ENCODE measurements at places on chromosomes 7 and 10.

DNA sequence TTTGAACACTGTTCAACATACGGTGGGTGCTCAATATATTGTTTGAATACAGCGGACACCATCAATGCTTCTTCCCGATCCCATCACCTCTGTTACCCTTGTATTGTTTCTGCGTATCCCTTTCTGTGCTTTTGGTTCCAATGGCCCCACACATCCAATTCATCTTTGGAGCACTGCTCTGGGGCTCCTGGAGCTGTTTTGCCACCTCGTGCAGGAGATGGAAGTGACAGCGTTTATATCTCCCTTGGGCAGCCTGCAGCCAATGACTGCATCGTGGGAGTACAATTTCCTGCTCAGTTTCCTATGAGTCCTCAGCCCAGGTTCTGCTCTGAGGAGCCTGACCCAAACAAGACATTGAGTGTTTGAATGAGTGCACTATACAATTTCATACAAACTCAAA lies 50.2 kb upstream of the PIK3CG start:
- DNase-seq, result no peak

DNA sequence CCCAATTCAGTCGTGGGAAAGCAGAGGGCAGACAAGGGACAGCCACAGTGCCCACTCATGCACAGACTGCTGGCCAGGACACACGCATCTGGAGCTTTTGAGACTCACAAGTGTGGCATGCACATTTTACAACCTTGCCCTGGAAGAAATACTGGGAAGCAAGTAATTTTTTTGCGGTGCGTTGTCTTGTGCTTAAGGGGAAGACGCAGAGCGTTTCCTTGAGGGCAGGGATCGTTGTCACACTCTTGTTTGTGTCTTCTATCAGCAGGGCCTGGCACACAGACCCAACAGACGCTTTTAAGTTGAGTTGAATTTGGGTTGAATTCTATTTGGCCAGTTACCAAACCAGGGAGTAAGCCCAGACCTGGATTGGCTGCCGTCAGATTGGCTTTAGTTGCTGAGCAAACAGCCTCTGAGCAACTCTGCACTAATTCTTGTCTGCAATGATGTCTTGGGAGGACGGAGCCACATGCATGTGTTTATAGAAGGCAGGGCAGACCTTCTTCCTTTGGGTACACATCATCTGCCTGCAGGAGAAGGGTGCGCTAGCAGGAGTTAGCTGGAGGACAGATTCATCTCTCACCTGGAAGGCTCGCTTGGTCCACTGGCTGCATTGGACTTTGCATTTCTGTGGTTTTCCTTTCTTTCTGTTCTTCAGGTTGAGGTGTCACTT lies 38.4 kb downstream of the IL2RA start:
- DNase-seq, result no peak

DNA sequence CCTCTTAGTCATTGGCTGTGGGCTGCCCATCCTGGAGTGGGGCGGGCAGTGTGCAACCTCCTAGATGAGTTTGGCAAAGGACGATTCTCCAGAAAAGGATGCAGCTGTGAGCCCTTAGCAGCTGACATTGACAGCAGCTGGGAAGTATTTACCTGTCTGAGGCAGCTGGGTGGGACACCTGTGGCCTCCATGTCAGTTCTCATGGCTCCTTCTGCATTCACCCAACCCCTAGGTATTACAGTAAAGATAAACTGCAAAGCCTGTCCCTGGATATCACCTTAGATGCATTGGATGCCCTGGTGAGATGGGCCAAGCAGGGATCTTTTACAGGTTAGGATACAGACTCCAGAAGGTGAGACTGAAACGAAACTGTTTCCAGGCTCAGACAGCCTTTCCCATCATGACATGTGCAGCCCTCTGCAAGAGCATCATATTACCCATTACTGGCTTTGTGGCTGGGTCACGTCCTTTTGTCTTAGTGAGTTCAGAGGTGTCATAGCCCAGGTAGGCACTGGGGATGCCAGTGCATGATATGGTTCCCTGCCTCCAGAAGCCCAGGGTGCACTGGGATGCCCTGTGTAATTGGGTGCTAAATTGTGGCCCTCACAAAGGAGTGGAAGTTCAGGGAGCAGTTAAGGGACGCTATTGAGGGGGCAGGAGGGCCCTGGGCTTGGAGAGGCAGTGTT lies 28.9 kb downstream of the MINDY4 start:
- no peak for DNase-seq

DNA sequence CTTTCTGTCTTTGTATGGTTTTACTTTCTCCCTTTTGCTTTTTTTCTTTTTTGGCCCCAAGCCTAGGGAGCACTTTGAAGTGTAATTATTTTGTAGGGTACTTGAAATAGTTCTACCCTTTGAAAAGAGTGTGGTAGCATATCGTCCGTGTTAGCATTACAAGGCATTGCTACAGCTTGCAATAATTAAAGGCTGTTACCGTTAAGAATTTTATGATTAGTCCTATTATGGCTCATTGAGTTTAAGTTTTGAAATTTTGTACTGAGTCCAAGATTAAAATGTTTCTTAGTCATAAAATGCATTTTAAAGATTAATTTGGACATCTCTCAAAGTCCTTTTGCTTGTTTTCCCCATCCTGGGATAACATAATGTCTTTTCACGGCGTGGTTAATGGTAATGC lies 490.0 kb upstream of the LRRN3 start:
- DNase-seq, result no peak

DNA sequence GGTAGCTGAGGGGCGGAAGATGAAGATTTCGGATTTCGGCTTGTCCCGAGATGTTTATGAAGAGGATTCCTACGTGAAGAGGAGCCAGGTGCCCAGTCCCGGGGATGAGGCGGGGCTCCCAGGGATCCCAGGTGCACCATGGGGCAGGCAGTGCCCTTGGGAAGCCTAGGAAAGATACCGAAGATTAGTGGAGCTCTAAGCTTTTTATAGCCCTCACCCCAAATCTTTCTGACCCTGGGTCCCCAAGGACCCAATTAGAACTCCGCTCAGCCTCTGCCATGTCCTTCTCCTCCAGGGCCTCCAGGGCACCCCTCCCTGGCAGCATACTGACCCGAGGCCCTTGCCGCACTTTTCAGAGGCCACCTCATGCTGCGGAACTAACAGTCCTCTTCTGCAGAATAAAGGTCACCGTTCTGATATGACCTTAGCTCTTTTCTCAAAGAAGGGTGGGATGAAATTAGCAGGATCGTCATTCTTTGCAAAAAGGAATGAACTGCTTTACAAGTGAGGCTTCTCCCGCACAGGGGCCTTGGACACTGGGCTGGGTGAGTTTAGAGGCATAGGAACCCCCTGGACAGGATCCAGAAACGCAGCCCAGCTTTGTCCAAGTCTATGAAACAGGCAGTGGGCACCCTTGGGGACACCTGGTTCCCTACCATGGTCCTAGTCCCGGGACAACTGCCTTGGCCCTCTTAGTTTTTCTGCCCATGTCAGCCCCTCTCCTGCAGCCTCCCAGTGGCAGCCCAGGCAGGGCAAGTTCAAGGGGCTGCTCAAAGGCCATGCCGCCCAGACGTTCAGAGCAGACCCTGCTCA lies 17.9 kb upstream of the CSGALNACT2 start:
- DNase-seq, result no peak

- DNase-seq, result no peak
Observed at GRCh38 chr10:19845503-19846368, 29.5 kb downstream of the PLXDC2 start.

- DNase-seq, result no peak
Observed at GRCh38 chr10:128879441-128880140, 587.5 kb upstream of the MGMT start.

- no peak for DNase-seq
Observed at GRCh38 chr7:30321089-30321881, 36.9 kb downstream of the ZNRF2 start.

- no peak for DNase-seq
Observed at GRCh38 chr10:99365736-99366135, 36.6 kb downstream of the CNNM1 start.

GRCh38 chr7:128932862-128933179 lies 4.9 kb upstream of the IRF5 start:
- DNase-seq, result no peak

- DNase-seq, result no peak
Observed at GRCh38 chr10:6607182-6607581, 27.1 kb upstream of the PRKCQ start.

DNA sequence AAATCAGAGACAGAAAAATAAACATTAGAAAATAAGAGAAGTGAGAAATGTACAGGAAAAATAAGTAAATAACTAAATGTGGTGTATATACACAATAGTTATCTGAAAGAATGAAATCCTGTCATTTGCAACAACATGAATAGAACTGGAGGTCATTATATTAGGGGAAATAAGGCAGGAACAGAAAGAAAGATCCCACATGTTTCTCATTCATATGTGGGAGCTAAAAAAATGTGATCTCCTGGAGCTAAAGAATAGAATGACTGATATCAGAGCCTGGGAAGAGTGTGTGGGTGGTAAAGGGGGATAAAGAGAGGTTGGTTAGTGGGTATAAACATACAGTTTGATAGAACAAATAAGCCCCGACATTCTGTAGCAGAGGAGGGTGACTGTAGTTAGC lies 27.3 kb downstream of the PLXDC2 start:
- peak; percentile 11 for DNase-seq

- DNase-seq, result no peak
Observed at GRCh38 chr7:102318482-102318971, 31.9 kb downstream of the SH2B2 start.

Data from brain microvascular endothelial cell (primary cell).